IMR-90 (cell line): ENCODE measurements at places on chromosomes 5 and 9. TPM values are rescaled to one million over a fixed set of nuclear protein-coding genes. Genes with fewer than 3 reads are reported as not detected.

Gene ELL2
- total RNA-seq, result 92.5 and 137 TPM in 2 replicates

Gene LECT2
- total RNA-seq, result not detected in 2 replicates

Gene FABP6
- total RNA-seq, result not detected in 2 replicates

- no peak for DNase-seq
These were observed 248.1 kb downstream of the PDE4D start for GRCh38 chr5:59645380-59645779.

- DNase-seq, result peak; percentile 89
These were observed 84.3 kb upstream of the ACTBL2 start for GRCh38 chr5:57566914-57567313.

DNA sequence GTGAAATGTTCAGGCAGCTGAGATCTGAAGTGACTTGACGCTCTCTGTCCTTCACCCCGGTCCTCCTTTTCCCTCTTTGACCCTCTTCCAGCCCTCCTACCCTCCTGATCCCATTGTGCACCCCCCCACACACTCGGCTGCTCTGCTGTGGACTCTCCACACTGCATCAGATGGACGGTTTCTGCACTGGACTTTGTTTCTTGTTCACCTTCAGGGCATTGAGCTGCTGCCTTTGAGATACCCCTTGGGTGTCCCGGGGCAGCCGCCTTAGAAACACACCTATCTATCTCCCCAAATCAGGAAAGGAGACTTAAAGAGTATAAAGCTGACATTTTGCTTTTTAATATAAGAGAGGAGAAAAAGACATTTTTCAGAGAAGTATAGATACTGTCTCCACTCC, 27.5 kb downstream of the AMBP start:
- DNase-seq, result no peak

DNA sequence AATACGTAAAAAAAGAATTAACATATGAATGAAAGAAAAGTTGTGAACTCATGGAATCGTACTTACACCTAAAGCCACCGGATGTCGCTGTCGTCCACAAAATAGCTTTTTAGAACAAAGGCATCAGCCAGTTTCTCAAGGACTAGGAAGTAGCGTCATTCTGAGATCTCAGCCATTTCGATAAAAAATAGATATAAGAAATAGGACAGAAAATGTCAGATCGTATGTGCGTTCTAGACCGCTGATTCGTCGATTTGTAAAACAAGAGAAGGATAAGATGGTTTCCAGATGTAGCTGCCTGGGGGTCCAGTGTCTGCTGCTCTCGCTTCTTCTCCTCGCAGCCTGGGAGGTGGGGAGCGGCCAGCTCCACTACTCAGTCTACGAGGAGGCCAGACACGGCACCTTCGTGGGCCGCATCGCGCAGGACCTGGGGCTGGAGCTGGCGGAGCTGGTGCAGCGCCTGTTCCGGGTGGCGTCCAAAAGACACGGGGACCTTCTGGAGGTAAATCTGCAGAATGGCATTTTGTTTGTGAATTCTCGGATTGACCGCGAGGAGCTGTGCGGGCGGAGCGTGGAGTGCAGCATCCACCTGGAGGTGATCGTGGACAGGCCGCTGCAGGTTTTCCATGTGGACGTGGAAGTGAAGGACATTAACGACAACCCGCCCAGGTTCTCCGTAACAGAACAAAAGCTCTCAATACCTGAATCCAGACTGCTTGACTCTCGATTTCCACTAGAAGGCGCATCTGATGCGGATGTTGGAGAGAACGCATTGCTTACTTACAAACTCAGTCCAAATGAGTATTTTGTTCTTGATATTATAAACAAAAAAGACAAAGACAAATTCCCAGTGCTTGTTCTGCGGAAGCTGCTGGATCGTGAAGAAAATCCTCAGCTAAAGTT, at the start of gene PCDHA10:
Gene PCDHA10, plus strand, starts transcription at position 126 of the 903 bp plus-strand sequence. Its CDS starts 152 bp downstream, at position 278.
- DNase-seq, result no peak

- DNase-seq, result no peak
These were observed 174.5 kb upstream of the MAP3K1 start for GRCh38 chr5:56640763-56641406.
